ENCODE measurements at places on chromosomes 16 and 17.

GRCh38 chr17:44599298-44600175 is 42.3 kb downstream of the FZD2 start:
- no peak for DNase-seq

DNA sequence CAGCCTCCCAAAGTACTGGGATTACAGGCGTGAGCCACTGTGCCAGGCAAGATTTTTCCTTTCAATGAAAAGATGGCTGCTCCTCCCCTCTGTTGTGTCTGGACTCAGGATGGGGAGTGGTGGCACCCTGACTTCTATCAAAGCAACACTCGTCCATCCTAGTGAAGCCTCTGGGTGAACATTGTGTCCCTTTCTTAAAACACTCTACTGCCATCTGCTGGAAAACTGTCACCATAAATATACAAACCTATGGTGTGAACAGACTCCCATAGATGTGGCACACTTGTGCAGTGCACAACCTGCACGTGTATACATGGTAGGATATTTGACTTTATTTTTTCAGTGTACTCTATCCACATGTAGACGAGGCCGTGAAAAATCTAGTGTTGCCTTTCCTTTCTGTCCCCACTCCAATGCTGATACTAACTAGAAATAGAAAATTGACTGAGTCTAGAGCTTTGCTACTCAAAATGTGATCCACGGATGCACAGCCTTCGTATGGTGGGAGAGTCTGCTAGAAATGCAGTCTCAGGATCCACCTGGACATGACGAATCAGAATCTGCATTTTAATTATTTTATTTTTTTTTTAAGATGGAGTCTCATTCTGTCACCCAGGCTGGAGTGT is 55.9 kb upstream of the PLCG2 start:
- no peak for DNase-seq

DNA sequence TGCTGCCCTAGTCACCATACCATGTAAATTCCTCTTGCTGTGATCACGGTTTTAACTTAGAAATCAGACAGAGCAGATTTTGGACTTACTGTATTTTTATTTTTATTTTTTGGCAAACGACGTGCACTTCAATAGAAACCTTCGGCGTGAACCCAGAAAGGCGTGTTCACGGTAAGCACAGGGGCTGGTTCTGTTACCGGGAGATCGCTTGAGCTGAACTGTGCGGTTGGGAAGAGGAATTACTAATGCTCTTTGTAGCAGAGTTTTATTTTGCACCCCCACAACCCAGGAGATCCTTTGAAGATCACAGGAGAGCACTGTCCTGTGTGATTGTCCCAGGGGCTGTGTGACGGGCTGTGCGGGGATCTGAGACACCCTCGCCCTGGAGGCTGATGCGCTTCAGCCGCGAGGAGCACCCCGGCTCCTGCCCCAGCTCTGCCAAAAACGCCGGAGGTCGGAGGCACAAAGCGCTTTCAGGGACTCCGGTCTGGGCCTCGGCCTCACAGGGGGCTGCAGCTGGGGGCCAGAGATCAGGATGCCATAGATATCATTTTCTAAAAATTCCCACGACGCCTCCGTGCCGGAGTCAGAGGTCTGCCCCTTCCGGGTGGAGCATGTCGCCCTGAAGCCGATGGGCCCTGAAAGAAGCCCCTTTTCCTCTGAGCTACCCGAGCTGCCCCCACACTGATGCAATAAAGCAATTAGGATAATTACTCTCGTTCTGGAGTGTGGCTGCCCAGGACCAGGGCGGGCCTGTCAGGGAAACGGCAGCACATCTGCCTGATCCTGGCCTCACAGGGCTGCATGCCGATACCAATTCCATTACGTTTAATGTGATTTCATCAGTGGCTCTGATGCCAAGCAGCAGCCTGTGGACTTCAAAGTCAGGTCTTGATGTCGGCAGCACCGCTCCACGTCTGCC is 71.8 kb downstream of the LMF1 start:
- peak; percentile 54 for DNase-seq

GRCh38 chr16:72847187-72848027 is 200.5 kb downstream of the ZFHX3 start:
- no peak for DNase-seq

- no peak for DNase-seq
Observed at GRCh38 chr16:74720579-74720978, 19.9 kb upstream of the MLKL start.

- no peak for DNase-seq
Observed at GRCh38 chr16:66366433-66367299, at the start of gene CDH5. TSS of gene CDH5 (plus strand) at chr16:66366691. CDS start at chr16:66379338, 12,647 bp downstream.

DNA sequence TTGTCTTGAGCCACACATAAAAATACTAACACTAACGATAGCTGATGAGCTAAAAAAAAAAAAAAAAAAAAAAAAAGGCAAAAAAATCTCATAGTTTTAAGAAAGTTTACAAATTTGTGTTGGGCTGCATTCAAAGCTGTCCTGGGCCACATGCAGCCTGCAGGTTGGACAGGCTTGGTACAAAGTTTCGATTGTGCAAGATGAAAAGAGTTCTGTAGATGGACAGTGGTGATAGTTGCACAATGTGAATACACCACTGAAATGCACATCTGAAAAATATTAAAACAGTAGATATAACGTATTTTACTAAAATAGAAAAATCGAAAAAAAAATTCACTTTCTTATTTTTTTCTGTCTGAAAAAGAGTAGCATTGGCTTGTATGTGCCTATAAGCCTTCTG is 42.9 kb downstream of the AMFR start:
- DNase-seq = no peak

Data from posterior cingulate gyrus (tissue), 11 donors.